ENCODE measurements at places on chromosomes 2 and 18.

- DNase-seq: no peak
Observed at GRCh38 chr18:47632970-47633635, 297.4 kb downstream of the SMAD2 start.

DNA sequence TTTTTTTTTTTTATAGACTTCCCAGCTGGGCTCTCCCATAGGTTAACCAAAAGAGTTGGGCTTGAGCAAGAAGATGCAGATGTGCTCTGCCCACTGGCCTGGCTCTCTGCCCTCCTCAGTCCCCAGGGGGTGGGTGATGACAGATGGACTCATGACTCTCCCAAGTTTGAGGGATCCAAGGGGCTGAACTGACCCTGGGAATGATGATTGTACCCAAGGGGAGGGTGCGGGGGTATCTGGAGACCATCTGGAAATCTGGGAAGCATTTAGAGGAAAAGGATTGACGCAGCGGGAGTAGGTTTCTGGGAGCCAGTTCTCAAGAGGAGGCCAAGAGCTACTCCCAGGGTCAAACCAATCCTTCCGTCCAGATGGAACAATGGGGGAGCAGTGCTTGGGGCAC lies 330.8 kb downstream of the CYP26B1 start:
- no peak for DNase-seq

GRCh38 chr2:8477552-8478470 lies 204.0 kb upstream of the ID2 start:
- DNase-seq: no peak

- DNase-seq: no peak
Observed at GRCh38 chr18:48274301-48274700, 134.9 kb downstream of the ZBTB7C start.

GRCh38 chr2:88032070-88032702 lies 15.8 kb upstream of the RNU2-63P start:
- no peak for DNase-seq

DNA sequence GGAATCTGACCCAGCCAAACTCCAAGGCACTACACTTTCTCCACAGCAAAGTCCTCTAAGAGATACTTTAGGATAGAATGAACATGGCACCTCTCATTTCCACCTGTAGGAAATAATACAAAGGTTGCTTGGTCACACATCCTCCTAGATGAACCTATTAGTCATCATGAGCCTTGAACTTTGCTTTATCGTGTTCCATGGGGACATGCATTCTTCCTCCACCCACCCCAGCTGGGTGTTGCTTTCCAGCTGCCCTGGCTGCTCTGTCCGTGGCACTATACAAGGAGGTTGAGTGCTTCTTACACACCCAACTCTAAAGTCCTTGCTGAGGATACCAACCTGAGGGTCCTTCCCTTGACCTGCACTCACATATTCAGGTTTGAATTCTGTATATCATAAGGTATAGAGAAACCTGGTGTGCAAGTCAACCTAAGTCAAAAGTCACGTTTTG lies 52.7 kb downstream of the SPRED2 start:
- DNase-seq: no peak

GRCh38 chr2:12169721-12170120 lies 423.3 kb downstream of the LPIN1 start:
- no peak for DNase-seq

DNA sequence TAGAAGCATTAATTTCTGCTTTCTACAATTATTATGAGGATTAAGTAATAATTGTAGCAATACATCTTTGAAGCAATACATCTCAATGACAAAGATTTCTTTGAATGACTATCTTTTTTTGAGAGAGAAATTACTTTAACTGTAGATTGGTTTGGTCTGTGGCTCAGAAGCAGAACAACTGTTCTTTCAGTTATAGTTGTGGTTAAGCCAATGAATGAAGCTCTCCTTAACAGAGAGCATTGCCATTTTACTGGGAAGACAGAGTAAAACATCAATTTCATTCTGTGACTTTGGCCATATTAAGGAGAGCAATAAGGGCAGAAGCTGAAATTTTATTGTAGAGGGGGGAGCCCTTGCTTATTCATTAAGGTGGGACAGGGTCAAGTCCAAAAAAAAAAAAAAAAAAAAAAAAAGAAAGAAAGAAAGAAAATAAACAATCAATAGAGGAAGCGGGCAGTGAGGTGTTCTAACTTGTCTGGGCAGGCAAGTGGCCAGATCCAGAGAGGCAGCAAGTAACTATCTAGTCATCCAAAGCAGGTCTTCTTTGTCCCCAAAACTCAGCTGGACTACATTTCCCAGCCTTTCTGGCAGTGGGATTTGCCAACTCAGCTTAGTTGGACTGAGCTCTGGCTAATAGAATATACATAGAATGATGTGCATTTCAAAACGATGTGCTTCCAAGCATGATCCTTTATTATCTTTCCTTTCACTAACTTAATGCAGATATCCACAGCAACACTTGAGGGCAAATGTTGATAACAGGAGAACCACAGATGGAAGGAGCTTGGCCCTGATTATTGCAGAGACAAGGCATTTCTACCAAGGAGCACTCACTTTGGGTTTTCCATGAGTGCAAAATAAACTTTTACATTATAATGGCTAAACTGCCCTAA lies 462.7 kb upstream of the CDH20 start:
- no peak for DNase-seq

DNA sequence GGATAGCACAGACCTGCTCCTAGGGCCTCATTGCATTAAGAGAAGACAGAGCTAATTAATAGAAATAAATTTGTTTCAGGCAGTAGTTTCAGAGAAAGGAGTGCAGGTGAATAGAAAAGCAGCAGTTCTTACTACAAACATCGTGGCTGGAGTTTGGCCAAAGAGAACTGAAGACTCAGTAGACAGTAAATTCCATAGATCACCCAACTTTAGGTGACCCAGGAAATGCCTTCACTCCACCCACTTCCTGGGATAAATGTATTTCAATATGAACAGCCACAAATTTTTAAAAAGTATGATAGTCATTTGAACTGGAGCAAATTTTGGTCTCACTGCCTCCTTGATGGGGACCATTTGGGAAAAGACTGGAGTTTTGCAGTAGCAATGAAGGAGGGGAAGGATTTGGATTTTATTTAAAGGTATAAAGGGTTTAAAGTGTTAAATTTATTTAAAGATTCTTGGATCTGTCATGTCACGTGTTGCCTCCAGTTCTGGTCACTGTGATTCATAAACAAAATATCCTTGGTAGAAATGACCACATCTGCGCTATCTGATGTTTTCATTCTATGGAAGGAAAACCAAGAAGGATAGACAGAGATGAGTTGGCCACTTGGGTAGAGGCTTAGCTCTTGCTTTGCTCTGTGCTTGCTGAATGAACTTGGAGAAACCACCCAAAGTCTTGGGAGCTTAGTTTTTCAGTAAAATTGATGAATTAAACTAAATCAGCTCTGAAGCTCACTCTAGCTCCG lies 390.2 kb downstream of the THSD7B start:
- DNase-seq: no peak

- no peak for DNase-seq
Observed at GRCh38 chr2:207054521-207054920, 111.2 kb downstream of the KLF7 start.

- no peak for DNase-seq
Observed at GRCh38 chr2:16612490-16612889, 53.1 kb downstream of the CYRIA start.

DNA sequence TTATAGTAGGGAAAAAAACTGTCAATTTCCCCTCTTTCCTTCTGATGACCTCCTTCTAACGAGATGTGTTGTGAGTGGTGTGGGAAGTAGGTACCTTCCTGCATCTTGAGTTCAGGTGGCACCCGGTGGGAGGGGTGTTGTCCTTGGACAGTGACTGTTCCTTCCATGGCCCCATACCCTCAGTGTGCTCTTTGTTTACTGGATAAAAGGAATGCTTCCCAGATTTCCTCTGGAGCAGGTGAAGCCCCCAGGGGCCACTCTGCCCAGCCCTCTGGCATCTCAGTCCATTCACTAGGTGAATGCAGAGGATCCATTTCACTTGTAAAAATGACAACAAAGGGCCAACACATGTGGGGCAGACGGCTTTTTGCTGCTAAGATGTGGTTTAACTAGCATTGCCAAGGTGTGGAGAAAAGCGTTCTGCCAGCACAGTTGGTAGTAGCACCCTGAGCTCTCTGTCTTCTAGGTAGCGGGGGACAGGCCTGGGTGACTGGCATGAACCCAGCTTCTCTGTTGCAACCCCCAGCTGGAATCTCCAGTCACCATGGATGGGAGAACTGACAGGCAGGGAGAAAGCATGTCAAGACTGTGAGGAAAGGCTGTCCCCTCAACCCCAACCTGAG lies 6.9 kb downstream of the GDF7 start:
- no peak for DNase-seq

DNA sequence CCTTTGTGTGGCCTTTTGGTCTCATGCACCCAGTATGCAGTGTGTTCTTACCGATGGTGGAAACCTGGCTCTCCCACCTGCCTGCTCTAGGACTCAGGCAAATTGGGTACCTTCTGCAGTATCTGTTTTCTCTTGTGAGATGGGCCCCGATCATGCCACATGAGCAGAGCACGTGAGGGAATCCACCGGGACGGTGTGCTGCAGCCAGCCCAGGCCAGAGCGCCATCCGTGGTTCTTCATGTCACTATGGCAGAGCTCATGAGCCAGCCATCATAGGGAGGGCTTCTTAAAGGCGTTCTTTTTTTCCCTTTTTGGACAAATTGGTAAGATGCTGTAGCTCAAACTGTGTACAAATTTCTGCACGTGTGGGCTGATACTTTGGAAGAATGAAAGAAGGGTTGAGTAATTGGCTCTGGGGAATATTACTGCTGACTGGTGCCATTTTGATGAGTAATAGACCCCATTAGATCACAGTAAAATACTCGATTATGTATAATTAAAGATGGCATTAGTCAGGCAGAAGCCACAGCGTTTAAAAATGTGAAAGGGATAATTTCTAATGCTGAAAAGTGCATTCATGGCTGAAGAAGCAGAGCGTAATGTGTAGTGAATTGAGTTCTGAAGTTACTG lies 19.2 kb downstream of the SH3RF3 start:
- DNase-seq: no peak

DNA sequence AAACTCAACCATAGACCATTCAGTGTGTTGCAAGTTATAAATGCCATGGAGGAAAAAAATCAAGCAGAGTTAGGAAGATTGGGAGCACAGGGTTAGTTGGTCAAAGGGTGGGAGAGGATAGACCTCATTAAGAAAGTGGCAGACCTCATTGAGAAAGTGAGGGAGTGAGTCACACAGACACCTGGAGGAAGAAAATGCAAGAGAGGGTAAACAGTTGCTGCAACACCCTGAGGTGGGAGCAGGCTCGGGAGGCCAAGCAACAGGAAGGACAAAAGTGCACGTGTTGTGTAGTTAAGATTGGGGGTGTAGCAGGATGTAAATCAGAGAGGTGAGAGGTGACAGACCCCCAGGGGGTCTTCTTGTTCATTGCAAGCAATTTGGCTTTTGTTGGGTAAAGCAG lies 6.4 kb downstream of the IL1RL1 start:
- DNase-seq: no peak

DNA sequence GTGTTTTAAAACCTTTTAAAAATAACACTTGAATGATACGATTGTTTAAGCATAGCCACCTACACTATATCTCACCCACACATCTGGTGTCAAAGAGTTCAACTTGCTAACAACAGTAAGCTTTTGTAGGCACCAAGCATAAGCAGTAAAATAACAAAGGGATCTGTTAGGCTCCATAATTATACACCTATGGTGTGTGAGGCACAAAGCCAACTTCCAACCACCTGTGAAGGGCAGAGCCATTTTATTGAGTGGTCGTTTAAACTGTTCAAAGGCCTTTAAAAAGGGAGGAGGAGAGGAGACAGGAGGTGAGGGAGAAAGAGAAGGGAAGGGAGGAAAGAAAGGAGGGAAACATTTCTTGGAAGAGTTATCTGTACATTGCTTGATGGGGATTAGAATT lies 27.9 kb downstream of the NEMP2 start:
- DNase-seq: no peak

DNA sequence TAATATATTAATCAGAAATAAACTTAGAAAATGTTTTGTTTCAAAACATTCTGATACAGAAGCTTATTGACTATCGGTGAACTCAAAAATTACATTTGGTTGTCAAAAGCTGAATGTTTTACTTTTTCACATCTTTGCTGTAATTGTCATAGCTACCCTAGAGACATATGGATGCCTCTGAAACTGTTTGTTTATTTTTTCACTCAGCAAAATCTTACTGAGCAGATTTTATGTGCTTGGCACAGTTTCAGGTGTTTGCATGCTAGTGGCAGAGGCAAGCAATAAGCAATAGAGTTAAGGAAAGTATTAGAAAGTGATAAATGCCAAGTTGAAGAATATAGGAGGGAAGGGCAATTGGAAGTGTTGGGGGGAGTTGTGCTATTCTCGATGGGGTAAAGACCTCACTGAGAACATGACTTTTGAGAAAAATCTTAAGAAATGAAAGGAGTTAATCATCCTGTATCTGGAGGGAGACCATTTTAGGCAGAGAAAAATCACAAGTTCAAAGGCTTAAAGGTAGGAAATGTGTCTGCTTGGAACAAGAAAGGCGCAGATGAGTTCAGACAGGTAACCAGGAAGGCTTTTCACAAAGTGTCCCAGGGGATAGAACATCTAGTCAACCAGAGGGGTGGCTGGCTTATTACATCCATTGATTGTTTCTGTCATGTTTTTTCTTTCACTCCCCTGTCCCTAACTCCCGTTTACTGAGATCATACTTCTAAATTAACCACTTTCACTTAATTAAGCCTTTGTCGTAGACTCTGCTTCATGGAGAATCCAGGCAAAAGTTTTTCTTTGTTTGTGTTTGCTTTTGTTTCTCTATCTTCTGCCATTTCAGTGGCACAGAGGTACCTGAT lies 27.2 kb upstream of the COBLL1 start:
- no peak for DNase-seq

DNA sequence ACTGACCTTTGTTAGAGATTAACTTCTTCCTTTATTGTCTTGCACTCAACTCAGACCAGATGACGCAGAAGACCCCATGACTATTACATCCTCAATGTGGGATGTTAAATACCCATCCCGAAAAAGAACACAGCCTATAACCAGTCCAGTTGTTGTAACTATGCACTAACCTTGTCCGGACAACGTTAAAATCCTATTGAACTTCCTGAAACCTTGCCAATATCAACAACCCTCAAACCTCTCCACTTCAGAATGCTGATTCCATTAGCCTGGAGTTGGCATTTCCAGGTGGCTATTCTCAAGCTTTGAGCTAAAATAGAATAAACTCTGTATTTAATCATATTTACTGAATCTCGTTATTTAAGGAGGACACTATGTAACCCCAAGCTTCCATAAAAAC lies 13.6 kb downstream of the NMS start:
- no peak for DNase-seq

DNA sequence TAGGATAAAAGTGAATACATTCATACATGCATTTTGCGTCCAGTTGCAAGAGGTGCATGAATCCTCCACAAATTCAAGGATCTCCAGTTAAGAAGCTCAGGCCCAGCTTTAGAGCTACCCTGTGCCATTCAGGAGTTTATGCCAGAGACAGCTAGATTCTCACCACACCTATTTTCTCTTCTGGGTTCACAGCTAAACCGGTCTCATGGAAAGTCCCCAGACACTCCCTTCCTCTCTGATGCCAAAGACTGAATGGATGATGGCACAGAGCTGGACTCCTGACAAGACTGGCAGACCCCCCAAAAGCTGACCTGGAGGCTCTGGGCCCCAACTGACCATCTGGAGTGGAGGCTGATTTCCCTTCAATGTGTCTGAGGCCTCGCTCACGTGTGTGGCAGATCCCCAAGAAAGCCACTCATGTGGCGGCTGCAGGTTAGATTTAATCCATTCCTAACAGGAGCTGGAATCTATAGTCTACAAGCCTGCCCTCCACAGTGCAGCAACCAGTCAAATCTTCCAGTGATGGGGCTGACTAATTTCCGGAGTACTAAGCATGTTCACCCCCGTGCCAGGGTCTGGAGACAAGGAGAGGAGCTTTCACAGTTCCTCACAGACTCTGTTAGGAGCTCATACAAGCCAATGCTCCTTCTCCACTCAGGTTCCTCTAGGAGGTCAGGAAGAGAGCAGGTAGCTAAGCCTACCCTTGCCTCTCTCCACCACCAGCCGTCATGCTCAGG lies 257.1 kb downstream of the BCL11A start:
- DNase-seq: no peak

Measured in D721Med (cell line).